ENCODE measurements at places on chromosomes 11 and 22.
A peak's percentile ranks its signal among the peaks of the same experiment; 100 is the strongest.

- H3K4me3 ChIP-seq, result no peak overlapping the region
- DNase-seq, result no peak
- no peak overlapping the region for H3K27ac ChIP-seq
- H3K27me3 ChIP-seq, result no peaks in the 10 kb centered on the region
- peaks cover 18% of the 10 kb centered on the region for H3K36me3 ChIP-seq
Observed at GRCh38 chr11:6405052-6405667, 13.7 kb downstream of the APBB1 start.

GRCh38 chr11:131599285-131599684 lies 228.9 kb downstream of the NTM start:
- no peak for DNase-seq
- no peaks in the 10 kb centered on the region for H3K27me3 ChIP-seq
- H3K36me3 ChIP-seq, result no peaks in the 10 kb centered on the region
- H3K4me3 ChIP-seq, result no peak overlapping the region
- H3K27ac ChIP-seq, result no peak overlapping the region
- H3K4me1 ChIP-seq, result no peaks in the 10 kb centered on the region

DNA sequence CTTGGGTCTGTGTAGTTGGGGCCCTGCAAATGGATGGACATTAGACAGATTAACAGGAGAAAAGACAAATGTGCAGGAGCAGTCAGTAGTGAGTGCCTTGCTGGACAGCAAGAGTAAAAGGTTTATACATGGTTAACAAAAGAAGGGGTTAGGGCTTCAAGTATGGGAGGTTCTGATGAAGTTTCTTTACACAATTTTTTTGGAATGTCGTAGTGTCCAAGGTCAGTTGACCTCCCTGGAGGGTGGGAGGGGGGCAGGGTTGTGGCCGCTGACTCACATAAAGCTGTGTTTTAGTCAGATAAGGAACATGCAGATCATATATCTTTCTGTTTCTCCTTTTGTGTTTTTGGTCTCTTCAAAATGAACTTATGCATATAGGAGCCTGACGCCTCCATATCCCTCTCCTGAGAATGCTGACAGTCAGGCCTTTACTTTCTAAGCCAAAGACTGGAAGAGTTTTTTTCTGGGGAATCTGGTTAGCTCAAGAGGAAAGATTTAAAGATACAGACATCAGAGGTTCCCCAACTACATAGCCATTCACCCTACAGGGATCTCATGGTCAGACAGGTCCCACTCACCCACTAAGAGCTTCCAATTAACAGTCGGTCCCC lies 134.3 kb downstream of the NECTIN1 start:
- H3K27me3 ChIP-seq, result peaks cover 6% of the 10 kb centered on the region
- DNase-seq, result no peak
- H3K27ac ChIP-seq, result no peak overlapping the region
- no peaks in the 10 kb centered on the region for H3K36me3 ChIP-seq

- DNase-seq, result no peak
- H3K36me3 ChIP-seq, result no peaks in the 10 kb centered on the region
- H3K27ac ChIP-seq, result no peak overlapping the region
- H3K27me3 ChIP-seq, result no peaks in the 10 kb centered on the region
Observed at GRCh38 chr11:131311776-131312514, 58.5 kb upstream of the NTM start.

DNA sequence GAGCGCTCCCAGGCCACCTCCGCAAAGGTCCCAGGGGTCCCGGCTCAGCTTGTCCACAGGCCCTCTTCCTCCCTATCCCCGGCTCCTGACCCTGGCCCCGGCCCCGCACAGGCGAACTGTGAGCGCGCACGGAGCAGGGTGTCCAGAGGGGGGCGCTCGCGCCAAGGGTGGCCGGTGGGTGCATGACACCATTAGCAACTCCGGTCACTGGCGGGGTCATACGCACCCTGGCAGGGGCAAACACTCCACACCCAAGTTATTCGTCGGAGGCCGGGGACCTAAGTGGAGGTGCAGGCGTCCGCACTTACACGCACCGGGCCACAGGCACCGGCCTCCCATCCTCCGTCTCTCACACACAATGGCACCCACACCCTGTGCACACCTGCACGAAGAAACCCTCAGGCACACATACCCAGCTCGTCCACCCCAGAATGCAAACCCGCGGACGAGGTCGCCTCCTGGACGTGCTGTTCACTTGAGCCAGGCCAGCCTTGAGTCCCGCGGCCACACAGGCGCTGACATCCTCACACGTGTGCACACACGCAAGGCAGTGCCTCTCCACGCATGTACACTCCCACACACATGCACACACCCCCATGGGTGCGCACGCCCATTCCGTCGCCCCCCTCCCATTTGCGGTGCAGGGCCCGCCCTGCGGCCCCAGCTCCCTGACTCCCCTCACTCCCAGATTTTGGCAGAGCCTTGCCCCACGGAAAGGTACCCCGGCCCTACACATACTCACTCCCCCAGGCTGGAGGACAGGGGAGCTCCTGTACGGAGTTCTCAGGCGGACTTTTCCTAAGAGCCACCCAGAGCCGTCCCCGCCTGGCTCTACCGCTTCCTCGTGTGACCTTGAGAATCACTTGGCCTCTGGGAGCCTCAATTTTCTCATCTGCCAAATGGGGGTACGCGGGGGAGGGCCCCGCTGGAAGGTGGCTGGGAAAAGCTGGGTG lies at the start of gene RASGRP2:
Gene RASGRP2, minus strand, starts transcription at position 552 of the 953 bp plus-strand sequence. CDS start 1,276 bp downstream, outside the sequence.
- H3K36me3 ChIP-seq, result peaks cover 1% of the 10 kb centered on the region
- H3K27ac ChIP-seq, result peak within 1 kb of the TSS; percentile 68
- peak within 1 kb of the TSS; percentile 81 for H3K4me3 ChIP-seq
- peaks cover 25% of the 10 kb centered on the region for H3K4me1 ChIP-seq
- H3K27me3 ChIP-seq, result peaks cover 8% of the 10 kb centered on the region

DNA sequence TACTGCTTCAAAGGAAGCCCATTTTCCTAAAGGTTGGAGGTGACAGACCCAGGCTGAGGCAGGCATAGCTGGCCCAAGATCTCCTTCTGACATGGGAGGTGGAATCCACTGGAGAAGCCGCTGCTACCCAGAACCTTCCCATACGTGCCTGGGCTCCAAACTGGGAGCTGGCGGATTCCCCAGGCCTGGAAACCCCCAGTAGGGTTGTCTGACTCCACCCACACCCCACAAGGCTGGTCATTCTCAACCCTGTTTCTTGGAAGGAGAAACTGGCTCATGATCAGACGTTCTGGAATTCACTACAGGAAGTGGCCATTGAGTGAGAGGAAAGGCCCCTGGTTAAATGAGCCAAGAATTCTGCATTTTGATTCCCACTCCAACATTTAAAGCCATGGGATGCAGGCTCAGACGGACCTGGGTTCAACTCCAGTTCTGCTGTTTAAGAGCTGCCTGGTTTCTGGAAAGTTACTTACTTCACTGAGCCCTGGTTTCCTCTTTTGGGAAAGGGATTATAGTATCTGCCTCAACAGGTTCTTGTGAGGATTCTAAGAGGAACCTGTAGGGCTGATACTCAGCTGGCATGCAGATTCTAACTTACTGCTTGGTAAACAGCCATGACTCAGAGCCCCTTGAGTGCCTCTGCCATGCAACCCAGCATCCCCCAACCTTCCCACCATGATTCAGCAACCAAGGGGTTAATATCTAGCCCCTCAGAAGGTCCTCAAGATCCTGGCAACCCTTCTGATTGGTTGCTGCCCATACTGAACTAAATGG lies 19.4 kb upstream of the TSKU start:
- H3K36me3 ChIP-seq, result no peaks in the 10 kb centered on the region
- H3K27ac ChIP-seq, result no peak overlapping the region
- no peaks in the 10 kb centered on the region for H3K27me3 ChIP-seq
- no peak for DNase-seq

GRCh38 chr11:1559111-1559951 lies 12.7 kb downstream of the DUSP8 start:
- H3K4me3 ChIP-seq, result no peak overlapping the region
- peak; percentile 28 for DNase-seq
- no peaks in the 10 kb centered on the region for H3K27me3 ChIP-seq
- H3K4me1 ChIP-seq, result no peaks in the 10 kb centered on the region
- H3K36me3 ChIP-seq, result peaks cover 2% of the 10 kb centered on the region

GRCh38 chr11:130775306-130776060 lies 140.8 kb downstream of the SNX19 start:
- H3K27me3 ChIP-seq, result no peaks in the 10 kb centered on the region
- H3K36me3 ChIP-seq, result no peaks in the 10 kb centered on the region
- no peak overlapping the region for H3K4me3 ChIP-seq
- H3K4me1 ChIP-seq, result no peaks in the 10 kb centered on the region
- no peak overlapping the region for H3K27ac ChIP-seq

GRCh38 chr22:26448334-26448733 lies 19.3 kb downstream of the ASPHD2 start:
- H3K4me1 ChIP-seq, result no peaks in the 10 kb centered on the region
- H3K27ac ChIP-seq, result no peak overlapping the region
- DNase-seq, result no peak
- peaks cover 12% of the 10 kb centered on the region for H3K36me3 ChIP-seq
- H3K4me3 ChIP-seq, result no peak overlapping the region
- no peaks in the 10 kb centered on the region for H3K27me3 ChIP-seq

DNA sequence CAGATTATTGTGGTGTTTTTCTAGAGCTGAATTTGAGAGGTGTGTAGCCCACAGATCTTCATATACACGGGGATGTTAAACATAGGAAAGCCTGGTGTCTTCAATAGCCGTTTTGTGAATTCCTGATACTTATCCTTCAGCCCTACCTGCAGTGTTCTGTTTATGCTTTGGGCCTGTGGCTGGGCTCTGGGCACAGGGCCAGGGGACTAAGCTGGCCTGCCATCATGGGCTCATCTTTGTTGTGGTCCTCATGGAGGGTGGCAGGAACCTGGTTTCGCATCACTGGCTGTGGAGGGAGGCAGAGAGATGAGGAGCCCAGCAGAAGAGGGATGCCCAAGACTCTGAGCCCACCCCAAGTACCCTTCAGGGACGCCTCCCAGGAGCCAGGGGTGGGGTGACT lies 112.4 kb downstream of the CACNA1I start:
- H3K27me3 ChIP-seq, result no peaks in the 10 kb centered on the region
- H3K36me3 ChIP-seq, result no peaks in the 10 kb centered on the region
- no peaks in the 10 kb centered on the region for H3K4me1 ChIP-seq
- H3K27ac ChIP-seq, result no peak overlapping the region
- DNase-seq, result no peak

DNA sequence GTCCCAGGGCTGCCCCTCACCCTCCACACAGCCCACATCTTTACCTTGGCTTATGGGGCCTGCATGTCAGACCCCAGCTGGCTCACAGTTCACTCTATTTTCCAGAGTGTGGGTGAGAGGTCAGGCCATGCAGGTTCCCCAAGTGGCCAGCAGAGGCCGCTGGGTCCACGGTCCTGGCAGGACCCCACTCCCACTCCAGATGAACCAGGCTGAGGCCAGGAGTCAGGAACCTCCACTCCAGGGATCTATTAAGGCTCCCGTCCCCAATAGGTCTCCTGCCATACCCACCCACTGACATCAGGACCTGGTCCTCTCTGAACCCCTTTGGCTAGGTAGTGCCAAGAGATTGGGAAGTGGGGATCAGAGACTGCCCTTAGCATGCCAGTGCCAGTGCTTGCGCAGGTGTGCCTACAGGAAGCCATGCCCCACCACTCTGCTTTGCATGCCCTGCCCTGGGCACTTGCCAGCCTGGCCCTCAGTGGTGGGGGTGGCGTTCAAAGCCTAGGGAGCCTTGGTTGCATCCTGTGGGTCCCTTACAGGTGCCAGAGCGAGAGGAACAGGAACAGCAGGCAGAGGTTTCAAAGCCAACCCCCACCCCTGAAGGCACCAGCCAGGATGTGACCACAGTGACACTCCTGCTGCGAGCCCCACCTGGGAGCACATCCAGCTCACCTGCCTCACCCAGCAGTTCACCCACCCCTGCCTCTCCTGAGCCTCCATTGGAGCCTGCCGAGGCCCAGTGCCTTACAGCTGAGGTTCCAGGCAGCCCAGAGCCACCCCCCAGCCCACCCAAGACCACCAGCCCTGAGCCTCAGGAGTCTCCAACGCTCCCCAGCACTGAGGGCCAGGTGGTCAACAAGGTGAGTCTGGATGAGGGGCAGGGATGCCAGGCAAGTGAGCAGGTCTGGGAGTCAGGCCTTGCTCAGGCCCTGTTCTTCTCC lies 8.3 kb downstream of the SMTN start:
- peak; percentile 52 for DNase-seq
- no peak overlapping the region for H3K4me3 ChIP-seq
- H3K27me3 ChIP-seq, result no peaks in the 10 kb centered on the region
- no peak overlapping the region for H3K27ac ChIP-seq

GRCh38 chr22:42680648-42681047 lies 31.5 kb upstream of the CYB5R3 start:
- peaks cover 2% of the 10 kb centered on the region for H3K36me3 ChIP-seq
- H3K27me3 ChIP-seq, result no peaks in the 10 kb centered on the region
- H3K27ac ChIP-seq, result no peak overlapping the region
- no peak for DNase-seq
- H3K4me1 ChIP-seq, result no peaks in the 10 kb centered on the region
